Uterus (tissue), 4 donors: ENCODE measurements at places on chromosomes 3 and 15. TPM values are rescaled to one million over a fixed set of nuclear protein-coding genes. Genes with fewer than 3 reads are reported as not detected.
A peak's percentile ranks its signal among the peaks of the same experiment; 100 is the strongest.

- DNase-seq = no peak
Measured at GRCh38 chr3:38382506-38383080, 36.0 kb downstream of the XYLB start.

- peak; percentile 44 for DNase-seq
Measured at GRCh38 chr15:68054628-68055223, 611 bp downstream of the PIAS1 start.

DNA sequence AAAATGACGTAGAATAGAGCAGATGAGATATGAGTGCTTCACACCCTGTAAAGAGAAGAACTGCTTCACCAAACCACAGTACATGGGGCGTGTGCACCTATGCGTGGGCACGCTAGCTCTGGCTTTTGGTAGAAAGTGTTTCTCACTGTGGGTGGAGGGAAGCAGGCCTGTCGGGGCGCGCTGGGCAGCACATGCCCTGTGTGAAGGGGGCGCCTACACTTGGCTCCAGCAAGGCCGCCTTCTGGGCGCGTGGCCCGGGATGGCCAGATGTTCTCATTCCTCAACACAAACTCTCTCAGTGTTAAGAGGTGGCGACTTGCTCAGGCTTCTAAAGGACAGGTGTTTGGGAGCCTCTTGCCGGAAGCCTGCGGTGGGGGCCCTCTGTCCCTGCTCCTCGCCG lies 90.0 kb downstream of the FBLN2 start:
- DNase-seq = no peak

DNA sequence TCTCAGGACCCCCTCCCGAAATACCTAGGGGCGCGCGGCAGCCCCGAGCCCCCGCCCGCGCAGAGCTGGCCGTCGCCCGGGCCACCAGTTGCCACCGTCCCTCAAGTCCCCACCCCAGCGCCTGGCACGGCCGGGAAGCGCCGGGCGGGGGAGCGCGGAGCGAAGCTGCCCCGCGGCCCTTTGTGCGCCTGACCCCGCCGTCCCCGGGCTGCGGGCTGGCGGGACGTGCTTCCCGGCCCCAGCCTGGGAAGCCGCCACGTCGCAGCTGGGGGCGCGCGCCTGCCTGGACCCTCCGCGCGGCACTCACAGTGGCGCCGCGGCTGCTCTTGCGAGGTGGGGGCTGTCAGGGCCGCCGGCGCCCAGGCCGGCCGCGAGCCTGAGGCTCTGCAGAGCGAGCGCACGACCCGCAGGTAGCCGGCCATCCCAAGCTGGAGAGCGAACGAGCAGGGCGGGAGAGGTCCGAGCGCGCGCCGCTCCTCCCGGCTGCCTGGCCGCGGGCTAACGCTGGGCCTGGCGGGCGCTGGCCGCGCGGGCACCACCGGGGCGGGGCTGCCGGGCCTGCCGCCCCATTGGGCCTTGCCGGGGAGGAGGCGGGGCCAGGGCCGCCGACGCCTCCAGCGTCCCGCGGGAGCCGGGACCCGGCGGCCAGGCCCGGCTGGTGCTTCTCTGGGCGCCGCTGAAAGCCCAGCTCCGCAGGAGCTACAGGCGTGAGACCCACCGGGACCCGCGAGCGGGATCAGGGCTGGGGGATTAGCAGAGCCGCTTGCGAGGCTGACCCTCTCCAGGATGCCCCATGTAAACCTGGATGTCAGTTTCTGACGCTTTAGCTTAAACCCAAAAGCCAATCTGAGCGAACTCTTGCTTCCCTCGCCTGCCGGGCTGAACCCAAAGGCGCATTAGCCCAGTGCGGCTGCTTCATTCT lies at the start of gene IDH2:
IDH2 (minus strand) TSS at position 500 of the 922 bp plus-strand sequence; CDS start at position 422, 78 bp downstream.
- DNase-seq = peak; percentile 81

GRCh38 chr15:90219421-90220141 lies 14.2 kb downstream of the CIB1 start:
- peak; percentile 47 for DNase-seq

DNA sequence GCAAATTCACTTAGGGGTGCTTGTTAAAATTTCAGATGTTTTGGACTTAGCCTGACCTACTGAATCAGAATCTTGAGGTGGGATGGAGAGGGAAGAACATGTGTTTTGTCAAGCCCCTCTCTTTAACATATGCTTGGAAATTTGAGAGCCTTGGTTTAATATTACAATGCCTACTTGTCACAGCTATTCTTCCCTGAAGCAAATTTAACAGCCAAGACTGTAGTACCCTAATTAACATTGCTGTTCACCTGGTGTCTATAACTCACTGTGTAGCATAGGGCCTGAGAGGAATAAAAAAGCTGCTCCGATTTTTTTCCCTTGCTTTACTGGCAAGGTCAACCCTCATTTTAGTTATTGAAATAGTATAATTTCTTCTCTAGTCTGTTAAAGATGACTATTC lies 880.1 kb downstream of the CADM2 start:
- no peak for DNase-seq

DNA sequence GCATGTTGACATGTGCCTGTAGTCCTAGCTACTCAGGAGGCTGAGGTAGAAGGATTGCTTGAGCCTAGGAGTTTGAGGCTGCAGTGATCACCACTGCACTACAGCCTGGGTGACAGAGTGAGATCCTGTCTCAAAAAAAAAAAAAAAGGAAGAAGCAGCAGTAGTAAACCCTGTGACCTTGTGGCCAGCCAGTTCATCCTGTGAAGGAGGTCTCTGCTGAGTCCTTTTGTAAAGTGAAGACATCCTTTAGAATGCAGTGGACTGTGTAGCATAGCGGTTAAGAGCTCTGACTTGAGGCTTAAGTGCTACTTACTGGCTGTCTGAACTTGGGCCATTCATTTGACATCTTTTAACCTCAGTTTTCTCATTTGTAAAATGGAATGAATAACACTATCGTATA lies 8.3 kb downstream of the EXOSC7 start:
- DNase-seq = no peak

- DNase-seq = no peak
Measured at GRCh38 chr3:188327433-188327832, 173.5 kb downstream of the LPP start.

DNA sequence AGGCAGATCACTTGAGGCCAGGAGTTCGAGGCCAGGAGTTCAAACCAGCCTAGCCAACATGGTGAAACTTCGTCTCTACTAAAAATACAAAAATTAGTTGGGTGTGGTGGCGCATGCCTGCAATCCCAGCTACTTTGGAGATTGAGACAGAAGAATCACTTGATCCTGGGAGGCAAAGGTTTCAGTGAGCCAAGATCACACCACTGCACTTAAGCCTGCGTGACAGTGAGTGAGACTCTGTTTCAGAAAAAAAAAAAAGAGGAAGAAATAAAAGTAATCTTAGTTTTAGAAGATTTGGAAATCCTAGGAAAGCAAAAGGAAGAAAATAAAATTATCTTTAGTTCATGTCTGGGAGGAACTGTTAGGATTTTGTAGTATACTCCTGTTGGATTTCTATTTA lies 77.2 kb downstream of the IL12A start:
- DNase-seq = no peak

- DNase-seq = no peak
Measured at GRCh38 chr3:8713901-8714759, 19.5 kb upstream of the CAV3 start.

- DNase-seq = no peak
Measured at GRCh38 chr3:141682007-141682406, 56.1 kb upstream of the RNF7 start.

DNA sequence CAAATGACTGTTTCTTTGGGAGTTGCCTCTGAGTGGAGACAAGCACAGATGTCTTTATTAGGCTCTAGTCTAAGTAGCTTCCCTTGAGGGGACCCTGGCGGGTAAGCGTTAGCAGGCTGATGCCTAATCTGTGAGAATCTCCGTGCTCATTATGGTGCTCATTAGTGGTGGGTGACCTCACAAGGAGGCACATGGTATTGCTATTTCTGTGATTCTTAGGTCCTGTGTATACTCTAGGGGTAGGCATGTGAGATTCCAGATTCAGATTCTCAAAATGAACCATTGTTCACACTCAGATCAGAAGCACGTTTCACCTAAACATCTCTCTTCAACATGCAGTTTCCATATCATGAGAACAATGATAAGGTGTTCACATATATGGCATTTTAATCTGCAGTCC lies 809.7 kb downstream of the NR2F2 start:
- no peak for DNase-seq

DNA sequence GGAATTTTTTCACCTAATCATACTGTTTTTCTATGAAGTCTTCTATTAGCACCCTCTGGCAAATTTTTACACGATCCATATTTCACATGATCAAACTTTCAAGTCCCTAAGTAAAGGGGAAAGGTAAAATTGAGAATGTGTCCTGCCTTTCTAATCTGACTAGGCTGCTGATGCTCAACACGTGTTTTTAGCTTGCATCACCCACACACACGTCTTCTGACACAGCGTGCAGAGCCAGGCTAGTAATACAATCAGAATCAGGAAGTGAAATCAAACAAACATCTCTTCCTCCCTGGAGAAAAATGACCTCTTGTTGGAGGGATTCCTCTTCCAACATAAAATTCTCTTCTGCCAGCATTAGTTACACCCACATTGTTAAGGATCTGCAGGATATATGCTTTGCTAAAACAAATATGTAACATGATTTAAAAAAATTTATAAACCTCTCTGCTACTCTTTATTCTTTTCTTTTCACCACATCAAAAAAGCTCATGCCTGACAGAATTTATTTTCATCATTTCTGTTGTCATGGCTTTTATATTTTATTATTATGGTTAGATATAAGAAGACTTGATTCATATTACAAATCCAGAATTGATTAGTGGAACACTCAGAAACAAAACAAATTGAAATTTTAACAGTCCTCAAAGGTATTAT lies 122.4 kb downstream of the RAP2B start:
- peak; percentile 72 for DNase-seq

DNA sequence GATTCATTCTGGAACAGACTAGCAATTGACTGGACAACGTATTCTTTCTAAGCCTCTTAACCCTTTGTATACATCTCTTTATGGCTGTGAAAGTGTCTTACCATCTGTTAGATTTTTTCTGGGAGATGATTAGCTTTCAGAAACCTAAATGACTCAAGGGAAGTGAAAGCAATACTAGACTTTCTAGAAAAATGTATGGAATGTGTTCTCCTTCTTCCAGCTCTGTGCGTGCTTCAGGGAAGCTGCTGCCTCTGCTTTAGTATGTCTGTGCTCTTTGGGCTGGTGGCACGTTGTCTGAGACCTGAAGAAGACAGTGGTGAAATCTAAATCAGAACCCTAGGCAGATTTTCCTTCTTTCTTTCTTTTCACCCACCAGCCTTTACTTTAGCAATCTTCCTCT lies 89.5 kb downstream of the ITPR1 start:
- DNase-seq = no peak

DNA sequence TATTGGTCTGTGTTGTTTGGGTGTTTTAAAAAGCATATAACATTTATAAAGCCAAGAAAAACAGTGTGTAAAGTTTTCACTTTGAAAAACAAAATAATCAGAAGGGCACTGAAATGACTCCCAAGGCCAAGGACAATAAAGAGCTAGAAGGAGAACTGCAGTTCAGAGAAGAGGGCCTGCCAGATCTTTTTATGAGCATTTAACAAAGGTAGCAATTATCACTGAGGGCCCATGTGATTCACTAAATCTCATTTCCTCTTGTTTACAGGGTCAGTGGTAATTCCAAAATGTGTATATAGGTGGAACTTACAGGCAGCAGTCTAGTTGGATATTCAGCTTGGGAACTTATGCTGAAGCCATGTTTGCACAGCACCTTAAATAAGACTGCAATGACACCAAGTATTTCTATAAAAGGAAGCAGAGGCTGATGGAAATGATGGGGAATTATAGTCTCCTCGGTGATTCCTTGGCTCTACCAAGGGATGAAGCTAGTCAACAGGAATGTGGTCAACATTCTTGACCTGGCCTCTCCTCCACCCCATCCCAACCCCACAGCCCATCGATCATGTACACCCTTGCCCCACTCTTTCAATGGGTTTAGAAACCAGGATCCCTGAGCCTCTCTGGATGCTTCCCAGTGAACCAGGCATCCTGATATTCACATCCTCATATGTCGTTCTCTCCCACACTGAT lies 54.4 kb upstream of the THUMPD3 start:
- DNase-seq = no peak

GRCh38 chr3:112598731-112599130 lies 36.9 kb downstream of the SLC35A5 start:
- no peak for DNase-seq

- no peak for DNase-seq
Measured at GRCh38 chr3:11815111-11815510, 31.6 kb downstream of the TAMM41 start.

- no peak for DNase-seq
Measured at GRCh38 chr3:106183762-106184391, 315.1 kb upstream of the CBLB start.

GRCh38 chr15:51401872-51402517 lies 60.5 kb downstream of the GLDN start:
- DNase-seq = no peak

GRCh38 chr3:178707311-178708031 lies 171.2 kb downstream of the KCNMB2 start:
- DNase-seq = no peak

DNA sequence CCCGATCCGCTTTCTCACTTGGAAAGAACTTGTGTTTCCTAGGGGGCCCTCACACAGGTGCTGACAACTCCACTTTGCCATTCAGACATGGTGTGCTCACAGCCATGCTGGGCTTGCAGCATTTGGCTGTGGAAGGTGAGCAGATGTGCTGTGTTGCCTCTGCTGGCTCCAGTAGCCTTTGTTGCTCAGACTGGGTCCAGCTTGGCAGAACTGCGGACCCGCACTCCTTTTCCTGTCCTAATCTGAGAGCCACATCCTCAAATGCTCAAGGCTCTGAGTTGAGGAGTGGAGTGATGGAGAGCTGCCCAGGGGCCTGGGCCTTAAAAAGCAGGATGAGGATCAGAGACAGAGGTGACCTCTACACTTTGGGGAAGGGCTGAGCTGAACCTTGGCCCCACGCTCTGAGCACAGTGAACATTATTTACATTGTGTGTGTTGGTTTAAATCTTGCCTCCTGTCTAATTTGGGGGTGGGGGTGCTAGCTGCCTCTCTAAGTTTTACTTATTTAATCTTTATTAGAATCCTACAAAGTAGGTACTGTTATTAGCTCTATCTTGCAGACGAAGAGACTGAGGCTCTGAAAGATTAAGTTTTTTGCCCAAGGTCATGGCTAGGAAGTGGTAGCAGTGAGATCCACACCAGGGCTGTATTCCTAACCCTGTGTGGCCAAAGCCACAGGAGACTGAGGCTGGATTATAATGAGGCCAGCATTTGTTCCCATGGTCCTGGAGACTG lies 17.2 kb downstream of the ACOX2 start:
- no peak for DNase-seq

CHL1 gene
- 64.8 TPM for total RNA-seq

DLL4 gene
- total RNA-seq = 31.1 TPM

TRIM42 gene
- not detected for total RNA-seq

CLDN11 gene
- total RNA-seq = 73.2 TPM

KIAA1143 gene
- total RNA-seq = 37.9 TPM

TRNT1 gene
- total RNA-seq = 13.8 TPM

PRR23B gene
- total RNA-seq = not detected

BFSP2 gene
- not detected for total RNA-seq

FSIP1 gene
- 3.1 TPM for total RNA-seq

FGD5 gene
- 17.1 TPM for total RNA-seq

IL12A gene
- not detected for total RNA-seq

PFN2 gene
- 106 TPM for total RNA-seq

OSBPL10 gene
- 40.5 TPM for total RNA-seq
